ENCODE measurements at places on chromosomes 5 and 9.

DNA sequence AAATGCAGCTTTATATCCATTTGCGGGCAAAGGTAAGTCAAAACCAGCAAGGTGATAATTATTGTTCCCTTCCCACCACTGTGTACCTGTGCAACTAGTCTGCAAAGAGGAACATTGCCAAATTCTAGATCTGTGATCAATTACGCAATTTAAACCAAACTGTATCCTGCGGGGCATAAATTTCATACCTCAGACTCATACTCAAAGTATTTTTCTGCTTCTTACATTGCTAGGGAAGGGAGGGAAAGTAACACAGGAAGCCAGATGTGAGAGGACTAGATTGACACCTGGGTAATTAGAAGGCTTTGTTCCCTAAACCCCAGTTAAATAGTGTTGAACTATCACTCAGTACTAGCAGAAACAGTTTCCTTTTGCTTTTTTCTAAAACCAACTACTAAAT lies 240.2 kb upstream of the ZNF608 start:
- no peak for DNase-seq

DNA sequence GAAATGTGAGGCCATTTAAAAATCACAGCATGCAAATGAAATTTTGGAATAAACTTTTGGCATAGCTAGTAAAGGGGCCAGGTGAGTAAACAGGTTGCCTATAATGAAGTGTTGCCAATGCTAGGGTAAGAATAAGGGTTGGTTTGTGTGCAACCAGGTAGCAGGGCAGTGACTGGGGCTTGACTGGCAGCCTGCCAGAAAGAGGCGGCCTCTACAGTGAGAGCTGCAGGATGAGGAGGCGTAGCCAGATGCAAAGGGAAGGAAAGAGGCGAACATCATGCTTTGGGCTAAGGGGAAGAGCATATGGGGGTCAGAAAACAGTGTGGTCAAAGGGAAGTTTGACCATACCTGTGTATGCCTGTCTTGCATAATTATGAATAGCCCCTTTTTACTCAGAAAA lies 70.6 kb downstream of the MAST4 start:
- no peak for DNase-seq

DNA sequence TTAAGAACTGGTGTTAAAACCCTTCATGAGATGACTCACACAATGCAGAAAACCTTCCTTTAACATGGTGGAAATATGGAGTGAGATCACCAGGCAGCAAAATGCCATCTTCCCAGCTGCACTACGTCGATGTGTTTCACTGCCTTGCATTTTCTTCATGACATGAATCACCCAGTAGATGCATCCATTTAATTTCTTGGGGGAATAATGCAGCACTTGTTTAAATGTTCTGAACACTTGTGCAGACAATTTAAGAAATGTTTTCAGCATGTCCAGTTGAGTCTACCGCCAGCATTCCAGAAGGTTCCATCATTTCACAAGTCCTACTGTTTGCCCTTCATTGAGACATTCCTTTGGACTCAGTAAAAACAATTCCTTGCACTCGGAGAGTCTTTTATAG lies 81.6 kb downstream of the ADAMTS16 start:
- DNase-seq: no peak

DNA sequence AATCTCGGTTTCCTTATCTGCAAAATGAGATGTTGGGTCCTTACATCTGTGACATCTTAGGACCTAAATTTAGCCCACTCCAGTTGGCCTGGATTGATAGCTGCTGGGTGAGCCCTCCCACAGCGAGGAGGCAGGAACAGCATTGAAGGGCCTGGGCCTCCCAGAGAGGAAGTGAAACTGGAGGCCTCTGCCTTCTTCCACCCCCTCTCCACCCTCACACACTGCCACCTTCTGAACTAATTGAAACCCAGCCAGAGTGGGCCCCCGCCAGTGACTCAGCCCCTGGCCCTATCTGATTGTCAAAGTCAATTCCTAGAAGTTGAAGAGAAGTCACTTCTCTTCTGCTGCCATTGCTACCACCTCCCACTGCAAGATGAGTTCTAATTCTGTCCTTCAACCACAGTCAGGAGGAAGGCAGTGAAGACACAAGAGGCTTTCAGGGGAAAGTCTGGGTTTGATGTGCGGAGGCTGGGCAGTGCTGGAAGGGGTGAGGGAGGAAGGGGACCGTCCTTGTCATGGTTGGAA lies 55.2 kb upstream of the NEK6 start:
- DNase-seq: no peak

DNA sequence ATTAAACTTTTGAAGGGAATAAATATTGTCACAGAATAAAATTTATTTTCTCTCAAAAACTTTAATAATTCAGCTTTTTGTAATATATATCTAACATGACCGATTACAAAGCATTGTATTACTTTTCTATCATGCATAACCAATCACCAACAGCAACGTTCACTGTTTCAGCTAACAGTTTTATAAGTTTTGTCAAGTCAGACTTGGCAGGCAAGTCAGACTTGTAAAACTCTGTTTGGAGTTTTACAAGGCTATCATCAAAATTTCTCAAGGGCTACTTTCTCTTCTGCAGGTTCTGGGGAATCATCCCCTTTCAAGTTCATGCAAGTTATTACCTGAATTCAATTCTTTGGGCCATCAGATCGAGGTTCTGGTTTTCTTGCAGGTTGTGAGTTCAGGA lies 347.2 kb downstream of the CTNND2 start:
- no peak for DNase-seq

GRCh38 chr5:163104464-163104863 lies 332.9 kb upstream of the CCNG1 start:
- no peak for DNase-seq

DNA sequence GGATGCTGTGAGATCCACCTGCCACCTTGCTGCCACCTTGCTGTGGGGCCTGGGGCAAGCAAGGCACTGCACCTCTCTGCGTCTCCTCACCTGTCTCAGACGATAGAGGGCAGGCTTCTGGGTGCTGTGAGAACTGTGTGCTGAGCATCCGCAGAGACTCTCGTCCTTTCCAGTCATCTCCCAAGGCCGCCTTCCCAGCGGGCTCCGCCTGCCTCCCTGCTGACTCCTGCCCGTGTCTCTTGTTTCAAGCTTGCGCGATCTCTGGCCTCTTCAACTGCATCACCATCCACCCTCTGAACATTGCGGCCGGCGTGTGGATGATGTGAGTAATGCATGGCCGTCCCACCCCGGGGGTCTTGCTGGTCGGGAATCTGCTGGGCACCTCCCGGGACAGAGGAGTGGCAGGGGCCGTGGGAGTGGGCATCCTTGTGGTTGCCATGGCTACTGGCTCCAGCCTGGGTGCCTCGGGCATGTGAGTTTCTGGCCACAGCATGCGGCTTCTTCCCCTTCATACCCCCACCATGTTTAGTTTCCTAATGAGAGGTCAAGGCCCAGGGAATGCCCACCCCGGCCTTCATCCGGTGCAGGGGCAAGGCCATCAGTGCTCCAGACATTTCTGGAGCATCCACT lies 3.6 kb downstream of the CACFD1 start:
- DNase-seq: no peak

DNA sequence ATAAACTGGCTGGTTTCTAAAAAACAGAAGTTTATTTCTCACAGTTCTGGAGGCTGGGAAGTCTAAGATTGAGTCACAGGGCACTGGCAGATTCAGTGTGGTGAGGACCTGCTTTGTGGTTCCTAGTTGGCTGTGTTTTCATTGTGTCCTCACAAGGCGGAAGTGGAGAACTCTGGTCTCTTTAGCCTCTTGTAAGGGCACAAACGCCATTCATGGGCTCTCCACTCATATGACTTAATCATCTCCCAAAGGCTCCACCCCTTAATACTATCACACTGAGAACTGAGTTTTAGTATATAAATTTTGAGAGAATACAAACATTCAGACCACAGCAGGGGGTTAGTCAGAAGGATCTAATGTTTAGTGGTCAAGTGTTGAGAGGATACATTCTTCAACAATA lies 208.2 kb downstream of the SEC61B start:
- DNase-seq: no peak

GRCh38 chr5:39713250-39713916 lies 288.6 kb upstream of the DAB2 start:
- DNase-seq: no peak

- no peak for DNase-seq
Observed at GRCh38 chr9:130265431-130266235, at the start of gene HMCN2. TSS of gene HMCN2 (plus strand) at chr9:130265760. CDS start at chr9:130265879, 119 bp downstream.

- no peak for DNase-seq
Observed at GRCh38 chr5:96942911-96943310, 7.0 kb downstream of the LNPEP start.

GRCh38 chr5:113378514-113378913 lies 56.3 kb downstream of the TSSK1B start:
- no peak for DNase-seq

DNA sequence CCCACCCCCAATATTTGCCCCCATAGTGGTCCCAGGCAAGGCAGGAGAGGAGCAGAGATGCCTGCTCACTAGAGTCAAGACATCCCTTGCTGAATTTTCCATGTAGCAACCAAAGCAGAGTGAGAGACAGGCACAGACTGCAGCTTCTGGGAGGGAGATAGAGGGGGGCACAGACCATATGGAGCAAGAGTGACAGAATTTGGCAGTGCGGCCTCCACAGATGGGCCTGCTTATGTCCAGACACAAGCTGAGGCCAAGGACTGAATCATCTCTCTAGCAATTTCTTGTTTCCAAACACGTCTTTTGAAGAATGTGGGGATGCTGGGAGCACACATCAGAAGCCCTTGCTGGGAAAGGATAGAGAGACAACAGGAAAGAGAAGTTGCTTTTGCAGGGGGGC lies 53.0 kb upstream of the ALDH1B1 start:
- DNase-seq: no peak

- DNase-seq: no peak
Observed at GRCh38 chr5:149969181-149969930, 8.8 kb downstream of the SLC26A2 start.

DNA sequence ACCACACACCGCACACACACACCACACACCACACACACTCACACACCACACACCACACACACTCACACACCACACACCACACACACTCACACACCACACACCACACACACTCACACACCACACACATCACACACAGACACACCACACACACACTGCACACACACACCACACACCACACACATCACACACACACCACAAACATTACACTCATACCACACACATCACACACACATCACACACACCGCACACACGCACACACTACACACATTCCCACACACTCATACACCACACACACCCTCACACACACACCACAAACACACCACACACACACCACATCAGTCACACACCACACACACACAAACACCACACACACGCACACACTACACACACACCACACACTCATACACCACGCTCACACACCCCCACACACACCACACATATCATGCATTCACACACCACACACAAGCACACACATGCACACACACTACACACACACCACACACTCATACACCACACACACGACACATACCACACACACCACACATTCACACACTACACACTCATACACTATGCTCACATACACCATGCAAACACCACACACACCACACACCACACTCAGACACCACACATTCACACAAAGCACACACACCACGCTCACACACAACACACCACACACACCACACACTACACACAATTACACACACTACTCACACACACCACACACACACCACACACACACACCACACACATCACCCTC lies 1.1 kb upstream of the UBE2QL1 start:
- DNase-seq: no peak

DNA sequence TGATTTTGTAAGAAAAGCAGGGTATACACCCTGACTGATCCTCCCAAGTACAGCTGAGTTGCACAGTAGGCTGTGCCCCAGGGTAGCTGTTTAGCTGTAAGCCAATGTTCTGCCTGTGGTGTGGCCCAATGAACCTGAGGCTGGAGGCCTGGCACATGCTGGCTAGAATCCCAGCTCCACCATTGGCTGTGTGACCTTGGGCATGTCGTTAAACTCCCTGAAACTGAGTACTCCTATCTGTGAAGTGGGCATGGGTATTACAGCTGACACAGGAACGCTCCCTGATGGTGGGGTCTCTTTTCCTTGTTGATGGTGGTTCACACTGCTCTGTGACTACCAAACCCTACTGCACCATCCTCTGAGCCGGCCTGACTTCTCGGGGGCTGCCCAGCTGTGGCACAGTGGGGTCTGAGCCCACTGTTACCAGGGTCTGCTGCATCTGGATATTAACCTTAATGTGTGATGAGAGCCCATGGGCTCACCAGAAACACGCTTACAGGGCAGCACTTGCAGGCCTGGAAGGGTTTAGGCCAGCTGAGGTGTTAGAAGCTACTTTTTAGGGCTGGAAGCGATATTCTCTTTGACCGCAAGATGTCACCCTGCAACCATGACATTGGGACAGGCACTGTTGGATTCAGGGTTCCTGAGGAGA lies 7.0 kb upstream of the GADD45G start:
- peak; percentile 70 for DNase-seq

DNA sequence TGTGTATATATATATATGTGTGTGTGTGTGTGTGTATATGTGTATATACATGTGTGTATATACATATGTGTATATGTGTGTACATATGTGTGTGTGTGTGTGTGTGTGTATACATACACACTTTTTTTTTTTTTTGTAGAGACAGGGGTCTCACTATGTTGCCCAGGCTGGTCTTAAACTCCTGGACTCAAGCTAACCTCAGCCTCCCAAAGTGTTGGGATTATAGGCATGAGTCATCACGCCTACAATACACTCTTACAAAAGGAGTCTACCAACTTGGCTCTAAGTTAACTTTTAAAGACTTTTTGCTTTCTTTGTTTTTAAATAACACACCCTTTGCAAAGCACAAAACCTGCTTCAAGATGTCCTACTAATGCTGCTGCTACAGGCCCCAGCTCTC lies 2.1 kb downstream of the C9orf78 start:
- DNase-seq: no peak

DNA sequence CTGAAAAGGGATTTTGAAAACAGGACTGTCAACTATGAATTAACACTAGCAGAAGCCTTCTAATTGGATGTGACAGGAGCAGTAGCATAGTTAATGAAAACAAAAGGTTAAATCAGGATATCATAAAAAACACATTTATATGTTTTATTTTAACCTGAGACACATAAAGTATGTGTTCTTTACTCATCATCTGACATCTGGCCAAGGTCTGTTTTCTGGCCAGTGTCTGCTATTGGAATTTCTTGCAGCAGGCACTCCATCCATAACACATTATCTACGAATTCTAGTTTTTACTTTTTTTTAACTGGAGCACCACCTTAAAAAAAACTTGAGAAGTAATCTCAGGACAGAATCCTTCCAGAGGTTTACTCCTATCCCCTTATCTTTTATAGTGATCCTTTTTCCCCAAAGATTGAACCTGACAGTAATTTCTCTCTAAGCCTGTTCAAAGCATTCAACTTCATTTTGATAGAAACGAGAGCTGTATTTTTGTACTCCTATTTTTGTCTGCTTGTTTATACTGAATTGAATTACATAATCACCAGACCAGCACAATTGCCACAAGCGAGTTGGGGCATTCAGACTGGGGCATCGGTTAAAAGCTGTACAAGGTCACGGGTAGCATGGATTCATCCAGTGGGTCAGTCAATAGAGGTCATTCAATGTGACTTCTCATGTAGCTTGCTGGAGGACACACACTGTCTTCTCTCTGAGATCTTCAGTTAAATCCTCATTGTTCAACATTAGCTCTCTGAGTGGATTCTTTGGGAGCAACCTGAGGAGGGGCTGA lies 205.6 kb upstream of the CLINT1 start:
- DNase-seq: no peak
